ENCODE measurements at places on chromosomes 6 and 20. TPM values are rescaled to one million over a fixed set of nuclear protein-coding genes. Genes with fewer than 3 reads are reported as not detected.

GRCh38 chr6:46903175-46903574, 18.6 kb downstream of the ADGRF5 start:
- H3K36me3 ChIP-seq: no peaks in the 10 kb centered on the region
- H3K27ac ChIP-seq: no peak overlapping the region
- H3K4me3 ChIP-seq: no peak overlapping the region
- H3K4me1 ChIP-seq: peaks cover 4% of the 10 kb centered on the region
- DNase-seq: no peak

DNA sequence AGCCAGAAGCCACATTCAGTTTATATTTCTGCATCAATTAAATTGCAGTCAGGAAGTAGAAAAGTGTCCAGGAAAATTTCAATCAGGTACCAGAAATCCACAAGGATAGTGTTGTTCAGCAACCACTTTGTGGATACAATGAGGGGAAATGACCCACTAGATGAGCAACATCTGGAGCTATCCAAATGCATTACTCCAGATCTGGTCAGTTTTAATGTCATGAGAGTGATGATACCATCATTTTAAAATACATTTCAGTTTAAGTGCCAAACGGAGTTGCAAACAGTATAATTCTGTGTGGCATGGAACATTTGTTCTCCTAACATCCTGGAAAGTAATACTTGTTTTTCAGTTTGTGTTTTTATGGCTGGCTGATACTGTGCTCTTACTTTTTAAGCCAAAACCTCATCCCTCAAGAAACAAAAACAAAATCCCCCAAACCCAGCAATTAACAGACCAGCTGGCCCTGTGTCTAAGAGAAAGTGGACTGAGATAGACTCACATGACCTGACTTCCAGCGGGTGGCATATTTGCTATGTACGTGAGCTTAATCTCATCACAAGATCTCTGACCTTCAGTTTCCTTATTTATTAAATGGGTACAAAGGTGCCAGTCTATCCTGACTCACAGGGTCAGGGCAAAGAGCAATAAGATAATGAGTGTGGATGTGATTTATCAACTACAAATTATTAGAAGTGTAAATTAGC, 58.8 kb upstream of the CNKSR3 start:
- H3K4me1 ChIP-seq: no peaks in the 10 kb centered on the region
- no peaks in the 10 kb centered on the region for H3K27me3 ChIP-seq
- no peak overlapping the region for H3K27ac ChIP-seq
- no peaks in the 10 kb centered on the region for H3K36me3 ChIP-seq

DNA sequence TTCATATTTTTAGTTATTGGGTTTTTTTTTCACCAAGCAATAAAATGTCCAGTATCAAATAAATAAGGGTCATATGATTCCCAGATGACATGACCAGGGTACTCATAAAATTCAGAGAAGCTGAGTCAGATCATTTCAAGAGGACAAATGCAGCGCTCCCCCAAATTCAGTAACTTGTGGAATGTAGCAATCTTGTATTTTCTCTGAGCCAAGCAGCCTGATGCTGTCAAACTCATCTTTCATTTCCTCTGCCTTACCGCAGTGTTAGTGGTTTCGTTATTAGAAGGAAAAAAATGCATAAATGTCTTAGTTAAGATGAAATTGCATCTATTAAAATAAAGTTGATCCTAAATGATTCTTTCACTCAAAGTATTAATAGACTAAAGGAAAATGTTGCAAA, 57.8 kb upstream of the EDN1 start:
- H3K27me3 ChIP-seq: no peaks in the 10 kb centered on the region
- no peak for DNase-seq
- H3K27ac ChIP-seq: no peak overlapping the region
- H3K36me3 ChIP-seq: no peaks in the 10 kb centered on the region
- H3K4me3 ChIP-seq: no peak overlapping the region

GRCh38 chr20:6882561-6883291, 115.2 kb downstream of the BMP2 start:
- no peaks in the 10 kb centered on the region for H3K36me3 ChIP-seq
- no peak for DNase-seq
- no peaks in the 10 kb centered on the region for H3K4me1 ChIP-seq
- H3K27me3 ChIP-seq: no peaks in the 10 kb centered on the region
- H3K27ac ChIP-seq: no peak overlapping the region

GRCh38 chr6:149410557-149410956, 10.5 kb downstream of the SUMO4 start:
- H3K27me3 ChIP-seq: peaks cover 2% of the 10 kb centered on the region
- no peak for DNase-seq
- no peaks in the 10 kb centered on the region for H3K4me1 ChIP-seq
- no peak overlapping the region for H3K27ac ChIP-seq

DNA sequence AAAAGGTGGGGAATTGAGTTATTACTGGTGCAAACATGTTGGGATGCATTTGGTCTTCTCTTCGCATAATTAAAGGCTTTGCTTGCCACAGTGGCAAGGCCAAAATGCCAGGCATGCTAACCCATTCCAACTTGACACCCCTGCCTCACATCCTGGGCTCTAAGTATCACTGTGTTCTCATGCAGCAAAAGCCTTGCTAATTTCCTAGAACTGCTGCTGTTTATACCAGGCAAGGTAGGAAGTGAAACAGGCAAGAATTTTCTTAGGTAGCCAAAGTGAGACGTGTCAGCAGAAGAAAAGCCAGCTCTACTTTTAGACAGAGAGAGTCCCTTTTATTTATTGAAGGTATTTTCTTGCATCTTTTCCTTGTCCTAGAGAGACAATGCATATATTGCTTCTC, 41.2 kb downstream of the LYRM2 start:
- no peaks in the 10 kb centered on the region for H3K36me3 ChIP-seq
- no peak overlapping the region for H3K27ac ChIP-seq
- no peaks in the 10 kb centered on the region for H3K4me1 ChIP-seq
- H3K4me3 ChIP-seq: no peak overlapping the region
- H3K27me3 ChIP-seq: peaks cover 2% of the 10 kb centered on the region
- no peak for DNase-seq

DNA sequence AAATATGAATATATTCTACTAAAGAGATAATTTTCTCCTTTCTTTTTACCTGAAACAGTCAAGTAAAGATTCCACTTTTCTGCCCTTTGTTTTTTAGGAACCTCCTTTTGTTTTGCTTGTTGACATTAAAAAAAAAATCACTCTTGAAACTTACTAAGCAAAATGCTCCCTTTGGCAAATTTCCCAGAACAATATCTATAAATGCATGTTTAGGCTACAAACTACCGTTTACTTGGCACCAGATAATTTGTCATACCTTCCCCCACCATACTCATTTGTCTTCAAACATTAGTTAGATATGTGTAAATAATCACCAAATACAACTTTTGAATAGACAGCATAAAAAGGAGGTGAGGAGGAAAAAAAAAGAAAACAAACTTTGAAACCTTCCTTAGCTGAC, 604.7 kb downstream of the RFPL4B start:
- no peaks in the 10 kb centered on the region for H3K4me1 ChIP-seq
- H3K27ac ChIP-seq: no peak overlapping the region
- H3K36me3 ChIP-seq: no peaks in the 10 kb centered on the region

DNA sequence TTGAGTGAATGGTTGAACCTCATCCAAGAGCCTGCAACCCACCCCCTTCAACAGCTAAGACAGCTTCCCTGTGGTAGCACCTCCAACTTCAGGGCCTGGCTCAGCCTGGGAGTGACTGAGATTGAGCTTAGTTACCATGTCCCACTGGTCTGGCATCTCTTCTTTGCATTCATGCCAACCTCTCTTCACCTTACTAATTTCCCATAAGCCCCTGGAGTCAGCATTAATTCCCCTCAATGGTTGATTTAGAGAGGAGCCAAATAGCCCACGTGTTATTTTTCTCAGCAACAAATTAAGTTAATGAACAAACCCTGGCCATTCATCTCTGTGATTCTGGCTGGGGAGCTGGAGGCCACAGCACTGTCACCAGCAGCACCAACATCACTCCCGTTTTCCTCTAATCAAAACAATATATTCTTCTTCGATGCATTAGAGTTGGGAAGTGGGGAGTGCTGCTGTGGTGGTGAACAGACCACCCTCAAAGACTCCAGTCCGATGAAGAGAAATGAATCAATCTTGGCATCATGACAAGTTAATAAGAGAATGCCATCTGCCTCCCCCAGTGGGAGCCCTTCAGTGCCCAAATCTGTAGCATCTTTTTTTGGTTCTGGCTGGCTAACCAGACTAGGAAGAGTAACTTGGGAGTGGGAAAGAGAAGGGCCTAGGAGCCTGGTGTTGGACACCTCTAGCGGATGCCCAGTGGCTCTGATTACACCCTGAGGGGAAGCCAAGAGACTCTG, 316.9 kb upstream of the RNF24 start:
- no peaks in the 10 kb centered on the region for H3K36me3 ChIP-seq
- H3K4me1 ChIP-seq: no peaks in the 10 kb centered on the region
- peaks cover 5% of the 10 kb centered on the region for H3K27me3 ChIP-seq

The PPIL6 gene
- 0.83 TPM for total RNA-seq

The GNAS gene
- total RNA-seq: 1,989 TPM

The SPATS1 gene
- not detected for total RNA-seq

Data from glutamatergic neuron (in vitro differentiated cells).